Mucosa of descending colon (tissue), 3 donors: ENCODE measurements at places on chromosomes 5 and 9. TPM values are rescaled to one million over a fixed set of nuclear protein-coding genes. Genes with fewer than 3 reads are reported as not detected.

DNA sequence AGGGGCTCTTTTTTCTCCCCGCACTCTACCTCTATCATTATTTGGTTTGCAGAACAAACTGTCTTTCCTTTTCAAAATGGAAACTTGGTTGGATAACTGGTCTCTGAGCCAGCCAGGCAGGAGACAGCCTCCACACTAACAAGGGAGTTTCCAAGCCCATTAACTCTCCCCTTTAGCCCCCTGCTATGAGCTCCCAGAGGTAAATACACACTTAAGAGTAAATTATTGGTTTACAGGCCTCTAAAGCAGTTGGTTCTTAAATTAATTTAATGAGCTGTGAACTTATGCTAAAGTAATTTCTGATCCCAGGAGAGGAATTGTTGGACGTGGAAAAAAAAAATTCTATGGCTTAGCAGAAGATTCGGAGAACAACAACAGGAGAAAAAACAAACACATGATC lies 30.3 kb downstream of the EPB41L4A start:
- no peak for DNase-seq

DNA sequence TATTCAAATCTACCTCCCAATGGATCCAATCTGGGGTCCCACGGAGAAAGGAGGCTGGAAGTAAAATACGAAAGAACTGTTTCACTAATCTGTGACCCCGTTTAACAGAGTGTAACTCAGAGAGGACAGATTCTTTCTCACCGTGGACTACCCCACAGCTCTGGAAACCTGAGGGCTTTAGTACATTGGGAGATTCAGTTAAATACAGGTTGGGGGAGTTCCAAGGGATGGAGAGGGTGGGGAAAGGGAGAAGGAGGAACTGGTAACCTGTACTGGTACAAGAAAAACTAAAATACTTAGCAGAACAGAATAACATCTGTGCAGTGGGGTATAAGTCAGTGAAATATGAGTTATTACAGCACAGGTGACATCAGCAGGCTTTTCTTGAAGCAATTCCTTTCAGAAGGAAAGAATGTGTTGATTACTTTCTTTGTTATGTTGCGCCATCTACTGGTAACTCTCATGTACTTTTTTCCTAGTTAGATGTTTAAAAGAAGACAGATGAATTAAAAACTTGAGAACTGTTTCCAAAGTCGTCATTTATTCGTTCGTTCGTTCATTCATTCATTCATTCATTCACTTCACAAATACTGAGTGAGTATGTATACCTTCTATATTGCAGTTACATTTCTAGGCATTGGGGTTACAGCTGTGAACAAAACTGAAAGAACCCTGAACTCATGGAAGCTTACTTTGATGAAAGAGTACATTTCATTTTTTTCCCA lies 30.0 kb upstream of the STOM start:
- no peak for DNase-seq

- no peak for DNase-seq
Measured at GRCh38 chr9:124599121-124599795, 92.1 kb upstream of the NR5A1 start.

- no peak for DNase-seq
Measured at GRCh38 chr9:135344915-135345500, 134.6 kb upstream of the PPP1R26 start.

- no peak for DNase-seq
Measured at GRCh38 chr5:93575461-93576414, 5.3 kb downstream of the NR2F1-AS1 start.

FSTL4 gene
- 0.77 TPM for total RNA-seq

DMRT3 gene
- total RNA-seq = not detected
